ENCODE measurements at places on chromosomes 16 and 17. TPM values are rescaled to one million over a fixed set of nuclear protein-coding genes. Genes with fewer than 3 reads are reported as not detected.

DNA sequence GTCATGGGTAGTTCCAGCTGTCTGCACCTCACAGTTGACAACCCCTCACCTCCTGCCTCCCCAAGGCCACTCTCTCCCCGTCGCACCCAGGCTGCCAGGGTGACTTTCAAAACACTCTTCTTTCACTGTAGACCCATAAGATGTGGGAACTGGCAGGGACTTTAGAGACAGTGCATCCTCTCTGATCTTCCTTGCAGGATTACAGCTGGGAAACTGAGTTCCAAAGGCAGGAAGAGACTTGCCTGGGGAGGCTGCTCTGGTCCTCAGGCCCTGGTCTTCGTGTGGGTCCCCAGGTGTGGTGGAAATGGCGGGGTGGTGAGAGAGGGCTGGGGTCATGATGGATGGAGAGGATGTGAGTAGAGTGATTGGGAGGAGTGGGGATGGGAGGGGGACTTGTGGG is 21.9 kb upstream of the NKD1 start:
- DNase-seq, result no peak

DNA sequence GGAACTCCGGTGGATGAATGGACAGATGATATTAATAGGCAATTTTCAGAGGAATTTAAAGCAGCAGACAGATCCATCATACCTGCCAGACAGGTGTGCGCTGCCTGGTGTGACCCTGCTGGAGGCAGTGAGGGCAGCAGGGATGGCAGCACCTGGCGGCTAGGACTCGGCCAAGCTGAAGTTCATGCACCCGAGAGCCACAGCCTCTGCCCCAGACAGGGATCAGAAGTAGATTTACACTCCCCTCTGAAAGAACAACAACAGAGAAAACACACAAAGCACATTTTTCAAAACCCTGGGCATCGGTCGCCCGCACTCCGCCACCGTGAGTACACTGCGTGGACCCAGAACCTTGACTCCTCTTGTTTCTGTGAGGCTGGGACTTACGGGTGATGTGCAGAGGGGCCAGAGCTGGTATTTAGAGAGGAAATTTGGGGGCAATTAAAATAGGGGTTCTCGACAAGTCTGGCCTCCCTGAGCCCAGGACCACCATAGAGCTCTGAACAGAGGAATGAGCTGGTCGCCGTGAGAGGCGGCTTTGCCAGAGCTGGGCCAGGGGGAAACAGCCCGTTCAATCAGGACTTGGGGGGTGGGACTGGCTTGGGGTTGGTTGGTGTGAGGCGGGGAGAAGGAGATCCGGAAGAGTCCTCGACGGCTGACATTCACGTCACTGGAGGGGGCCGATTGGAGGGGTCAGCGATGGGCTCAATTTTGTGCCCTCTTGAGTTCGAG is 101.0 kb downstream of the METRNL start:
- DNase-seq, result no peak

GRCh38 chr17:74176546-74177001 is 26.9 kb upstream of the RPL38 start:
- peak; percentile 43 for DNase-seq

DNA sequence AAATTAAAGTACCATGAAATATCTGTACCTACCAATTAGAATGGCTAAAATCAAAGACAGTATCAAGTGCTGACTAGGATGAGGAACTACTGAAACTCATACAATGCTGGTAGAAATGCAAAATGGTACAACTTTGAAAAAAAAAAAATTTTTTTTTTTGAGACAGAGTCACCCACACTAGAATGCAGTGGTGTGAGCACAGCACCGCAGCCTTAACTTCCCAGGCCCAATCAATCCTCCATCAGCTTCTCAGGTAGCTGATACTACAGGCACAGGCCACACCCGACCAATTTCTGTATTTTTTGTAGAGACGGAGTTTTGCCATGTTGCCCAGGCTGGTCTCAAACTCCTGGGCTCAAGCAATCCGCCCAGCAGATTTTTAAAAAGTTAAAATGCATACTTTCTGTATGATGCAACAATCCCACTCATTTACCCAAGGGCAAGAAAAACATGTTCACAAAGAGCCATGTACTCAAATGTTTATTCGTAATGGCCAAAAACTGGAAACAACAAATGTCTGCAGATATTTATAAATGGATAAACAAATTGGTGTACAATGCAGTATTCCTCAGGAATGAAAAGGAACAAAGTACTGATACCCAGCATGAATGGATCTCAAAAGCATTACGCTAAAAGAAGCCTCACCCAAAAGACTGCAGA is 8.7 kb downstream of the SMURF2 start:
- DNase-seq, result peak; percentile 70

DNA sequence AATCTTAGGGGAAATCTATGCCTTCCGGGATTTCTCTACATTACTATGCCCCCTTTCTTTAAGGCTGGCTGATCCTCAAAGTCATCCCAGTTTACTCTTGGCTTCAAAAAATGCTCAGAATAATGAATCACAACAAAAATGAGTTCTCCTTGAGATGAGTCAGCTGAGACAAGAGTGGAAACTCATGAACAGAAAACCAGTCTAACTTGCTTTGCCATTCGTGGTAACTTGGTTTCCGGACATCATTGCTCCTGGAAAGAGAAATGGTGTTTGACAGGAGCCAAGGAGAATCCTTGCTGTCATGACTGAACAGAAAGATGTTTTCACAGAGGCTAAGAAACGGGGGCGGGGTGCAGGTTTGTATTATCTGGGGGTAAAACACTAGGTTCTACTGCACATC is 435.6 kb upstream of the DYNLRB2 start:
- peak; percentile 74 for DNase-seq

DNA sequence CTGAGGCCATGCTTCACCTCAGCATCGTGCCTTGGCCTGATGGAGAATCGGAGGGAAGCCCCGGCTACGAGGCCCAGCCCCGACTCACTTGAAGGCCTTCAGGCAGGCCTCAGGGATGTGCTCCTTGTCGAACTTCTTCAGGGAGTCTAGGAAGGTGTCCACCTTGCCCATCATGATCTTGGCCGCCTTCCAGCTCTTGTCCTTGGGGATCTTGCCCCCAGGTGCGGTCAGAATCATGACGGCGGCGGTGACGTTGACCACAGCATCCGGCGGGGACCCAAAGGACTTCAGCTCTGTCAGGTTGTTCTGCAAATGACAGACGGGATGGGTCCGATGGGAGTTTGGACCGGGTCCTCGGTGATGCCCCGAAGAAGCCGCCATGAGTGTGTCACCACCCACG is 81.2 kb downstream of the PGS1 start:
- DNase-seq, result no peak

- no peak for DNase-seq
Measured at GRCh38 chr16:90043526-90043925, 24.3 kb upstream of the DBNDD1 start.

DNA sequence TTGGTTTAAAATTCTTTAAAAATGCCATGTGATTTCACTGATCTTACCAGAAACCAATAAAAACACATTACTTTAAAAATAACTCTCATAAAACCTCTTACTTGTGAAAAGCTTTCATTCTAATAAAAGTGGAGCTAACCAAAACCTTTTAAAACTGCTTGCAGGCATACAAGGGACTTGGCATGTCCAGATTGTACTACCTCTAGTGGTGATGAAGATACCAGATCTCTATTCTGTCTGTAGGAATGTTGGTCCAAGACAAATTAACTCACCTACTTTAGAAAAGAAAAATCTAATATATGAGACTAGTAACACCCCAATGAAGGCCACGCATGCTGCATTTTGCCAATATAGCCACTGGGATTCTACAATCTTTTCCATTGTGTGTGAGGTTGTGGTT is 151.0 kb upstream of the SALL1 start:
- DNase-seq, result no peak

DNA sequence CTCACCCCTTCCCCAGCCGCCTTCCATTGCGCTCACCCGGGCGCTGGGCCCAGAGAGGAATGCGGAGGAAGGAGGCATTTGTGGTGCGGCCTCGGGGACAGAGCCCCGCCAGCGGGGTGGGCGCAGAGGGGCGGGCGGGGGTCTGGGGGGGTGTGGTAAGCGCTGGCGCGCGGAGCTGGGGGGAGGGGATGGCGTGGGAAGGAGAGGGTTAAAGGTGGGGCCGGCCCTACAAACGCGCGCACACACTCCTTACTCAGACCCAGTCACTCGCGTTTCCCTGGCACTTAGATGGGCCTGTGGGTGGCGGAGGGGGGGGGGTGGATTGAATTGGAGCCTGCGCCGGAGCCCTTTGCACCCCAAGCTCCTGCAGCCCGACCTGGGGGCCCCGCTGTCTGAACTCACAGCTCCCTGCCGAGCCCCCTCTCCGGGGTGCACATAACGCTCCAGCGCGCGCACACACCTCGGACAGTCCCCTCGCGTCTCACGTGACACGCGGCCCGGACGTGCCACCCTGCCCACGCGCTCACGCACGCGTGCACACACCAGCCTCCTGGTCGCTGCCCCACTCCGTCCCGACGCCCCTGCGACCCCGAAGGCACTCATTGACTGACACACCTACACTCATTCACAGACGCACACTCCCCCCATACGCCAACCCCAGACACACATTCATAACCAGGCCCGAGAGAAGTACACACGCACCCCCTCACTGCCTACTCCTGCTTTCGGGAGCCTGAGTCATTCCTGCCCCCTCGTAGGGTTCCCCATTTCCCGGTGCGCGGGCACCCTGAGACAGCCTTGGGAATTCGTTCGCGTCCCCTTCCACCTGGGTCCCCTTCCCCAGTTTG is 844 bp downstream of the TBKBP1 start:
- DNase-seq, result peak; percentile 47

DNA sequence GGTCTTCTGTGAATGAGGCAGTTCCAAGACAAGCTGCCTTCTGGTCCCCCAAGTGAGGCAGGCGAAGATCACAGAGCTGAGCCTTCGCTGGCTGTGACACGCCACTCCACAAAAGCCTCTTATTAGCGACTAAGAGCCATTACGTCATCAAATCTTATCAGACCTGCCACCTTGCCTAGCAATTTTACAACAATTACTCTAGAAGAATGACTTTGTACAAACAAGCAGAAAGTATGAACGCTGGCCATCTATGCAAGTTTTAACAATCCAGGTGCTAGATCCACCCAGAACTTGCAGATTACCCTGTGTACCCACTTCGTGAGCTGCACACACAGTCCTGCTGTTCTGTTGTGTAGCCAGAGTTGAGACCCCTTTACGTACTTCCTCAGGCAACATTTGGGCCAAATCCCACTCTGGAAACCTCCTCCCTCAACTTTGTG is 3.8 kb upstream of the ICAM2 start:
- no peak for DNase-seq

DNA sequence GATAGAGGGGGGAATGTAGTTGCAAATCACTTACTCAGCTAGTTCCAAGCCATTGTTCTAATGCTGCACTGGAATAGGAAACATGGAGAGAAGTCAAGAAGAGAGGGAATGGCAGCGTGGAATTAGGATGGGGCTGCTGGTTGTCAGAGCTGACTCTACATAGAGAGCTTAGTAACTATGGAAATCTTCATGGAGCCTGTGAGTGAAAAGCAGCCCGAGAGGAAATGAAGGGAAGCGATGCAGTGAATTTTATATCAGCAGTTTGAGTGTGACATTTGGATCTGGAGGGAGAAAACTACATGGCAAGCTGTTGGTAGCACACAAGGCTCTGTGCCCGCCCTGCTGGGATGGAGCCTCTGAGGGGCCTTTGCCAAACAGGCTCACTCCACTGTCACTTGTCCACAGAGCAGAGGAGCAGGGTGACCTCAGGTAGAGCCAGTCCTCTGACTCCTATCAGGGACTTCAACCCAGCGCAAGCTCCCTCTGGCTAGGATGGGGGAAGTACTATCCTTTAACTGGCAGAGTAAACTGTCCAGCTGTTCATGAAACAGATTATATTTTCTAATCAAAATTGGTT is 27.9 kb upstream of the PMFBP1 start:
- DNase-seq, result no peak

GRCh38 chr17:8665684-8666083 is 35.2 kb upstream of the MYH10 start:
- DNase-seq, result no peak

DNA sequence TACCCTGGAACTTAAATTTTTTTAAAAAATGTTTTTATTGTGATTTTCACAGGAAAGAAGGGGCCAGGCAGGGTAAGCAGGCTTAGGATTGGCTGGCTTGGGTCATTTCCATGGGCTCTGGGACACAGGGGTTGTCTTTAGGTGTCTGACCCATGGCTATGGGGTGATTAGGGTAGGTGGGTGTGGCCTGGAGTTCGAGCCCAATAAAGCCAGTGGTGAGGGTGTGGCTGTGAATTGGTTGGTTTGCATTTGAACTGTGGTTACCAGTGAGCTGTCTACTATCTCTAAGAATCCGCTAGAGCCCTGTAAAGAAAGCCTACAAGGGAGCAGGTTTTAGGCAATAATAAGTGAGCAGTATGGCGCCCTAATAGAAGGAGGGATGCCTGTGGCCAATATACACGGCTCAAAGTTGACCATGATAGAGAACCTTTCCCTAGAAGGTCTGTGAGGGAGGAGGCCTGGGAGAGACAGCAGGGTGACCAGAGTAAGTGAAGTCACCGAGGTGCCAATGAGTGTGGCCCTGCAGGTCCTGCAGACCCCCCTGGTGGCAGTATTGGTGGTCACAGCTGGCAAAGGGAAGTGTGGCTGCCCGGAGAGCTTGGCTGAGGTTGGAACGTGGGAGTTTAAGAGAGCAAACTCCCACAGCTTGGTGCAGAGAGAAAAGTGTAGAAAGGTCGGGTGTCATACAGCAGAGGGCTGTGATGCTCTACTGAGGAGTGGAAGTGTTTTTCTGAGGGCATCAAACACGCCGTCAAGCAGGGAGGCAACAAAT is 454.0 kb downstream of the WWOX start:
- DNase-seq, result no peak

DNA sequence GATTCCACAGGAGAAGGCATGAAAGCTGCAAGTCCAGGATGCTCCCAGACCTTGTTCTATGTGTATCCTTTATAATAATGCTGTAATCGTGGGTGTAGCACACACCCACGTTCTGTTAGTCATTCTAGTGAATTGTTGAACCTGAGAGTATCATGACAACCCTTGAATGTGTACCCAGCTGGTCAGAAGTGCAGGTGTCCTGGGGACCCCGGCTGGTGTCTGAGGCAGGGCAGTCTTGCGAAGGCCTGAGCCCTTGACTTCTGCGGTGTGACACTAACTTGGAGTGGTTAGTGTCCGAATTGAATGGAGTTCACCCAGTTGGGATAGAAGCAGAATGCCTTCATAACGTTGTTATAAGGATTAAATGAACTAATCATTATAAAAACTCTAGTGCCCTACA is 218.0 kb upstream of the TNRC6C start:
- no peak for DNase-seq

- no peak for DNase-seq
Measured at GRCh38 chr16:4704913-4705312, 11.6 kb downstream of the NUDT16L1 start.

GRCh38 chr16:67844497-67844896 is 2.2 kb upstream of the NUTF2 start:
- peak; percentile 26 for DNase-seq

The SNAI3 gene
- total RNA-seq, result 0.17 TPM

The PITPNM3 gene
- total RNA-seq, result 0.99 TPM

The SPNS2 gene
- total RNA-seq, result under 0.01 TPM

The TMEM235 gene
- not detected for total RNA-seq

The SLC43A2 gene
- 2.3 TPM for total RNA-seq
